ENCODE measurements at places on chromosomes 3 and 15. TPM values are rescaled to one million over a fixed set of nuclear protein-coding genes. Genes with fewer than 3 reads are reported as not detected.

IDH2 gene
- total RNA-seq = 42.2 TPM

PLIN1 gene
- not detected for total RNA-seq

ISLR gene
- not detected for total RNA-seq

EXOG gene
- 16.5 TPM for total RNA-seq

THSD4 gene
- total RNA-seq = not detected

UROC1 gene
- total RNA-seq = not detected

ACAN gene
- total RNA-seq = not detected

EPB42 gene
- total RNA-seq = not detected

CNBP gene
- 296 TPM for total RNA-seq

LRRFIP2 gene
- total RNA-seq = 36.2 TPM

DHX36 gene
- total RNA-seq = 152 TPM

FETUB gene
- not detected for total RNA-seq

TRMT10C gene
- total RNA-seq = 41.5 TPM

LMAN1L gene
- not detected for total RNA-seq

CNTN6 gene
- total RNA-seq = not detected

GLDN gene
- total RNA-seq = not detected

EAF1 gene
- total RNA-seq = 36.0 TPM

ERC2 gene
- not detected for total RNA-seq

GRM7 gene
- not detected for total RNA-seq

GOLGA6B gene
- not detected for total RNA-seq

FBXO40 gene
- not detected for total RNA-seq

SCAMP5 gene
- 0.71 TPM for total RNA-seq

DOCK3 gene
- total RNA-seq = 3.0 TPM

CCK gene
- total RNA-seq = not detected

RTP4 gene
- total RNA-seq = 1.1 TPM

FOXB1 gene
- not detected for total RNA-seq

GOLGA8Q gene
- total RNA-seq = not detected

GMNC gene
- total RNA-seq = not detected

RPUSD2 gene
- total RNA-seq = 24.3 TPM

REC114 gene
- total RNA-seq = not detected

CPA3 gene
- total RNA-seq = not detected

SLC22A13 gene
- 0.44 TPM for total RNA-seq

TEX264 gene
- 21.0 TPM for total RNA-seq

CYP1A1 gene
- total RNA-seq = not detected

ANKRD34C gene
- not detected for total RNA-seq

IMPG2 gene
- 0.27 TPM for total RNA-seq

OR5K4 gene
- total RNA-seq = not detected

CAMK1 gene
- not detected for total RNA-seq

NEK10 gene
- total RNA-seq = 0.94 TPM

PKM gene
- total RNA-seq = 123 TPM

HEG1 gene
- total RNA-seq = 20.8 TPM

SPATA12 gene
- not detected for total RNA-seq

PCOLCE2 gene
- total RNA-seq = not detected

SEMA4B gene
- total RNA-seq = 12.3 TPM

ISLR2 gene
- total RNA-seq = not detected

IL17RE gene
- 3.1 TPM for total RNA-seq

SEMA3B gene
- 1.6 TPM for total RNA-seq

C3orf85 gene
- not detected for total RNA-seq

GOLGA8R gene
- 2.5 TPM for total RNA-seq

EPHB1 gene
- not detected for total RNA-seq

EXD1 gene
- total RNA-seq = not detected

DPPA4 gene
- total RNA-seq = 1.8 TPM

SQOR gene
- total RNA-seq = 14.4 TPM

Data from CD8-positive, alpha-beta T cell (primary cell).